HepG2 (cell line): ENCODE measurements at places on chromosomes 12 and 14. TPM values are rescaled to one million over a fixed set of nuclear protein-coding genes. Genes with fewer than 3 reads are reported as not detected.

GRCh38 chr14:55893705-55894104, 224.5 kb upstream of the PELI2 start:
- DNase-seq: no peak

GRCh38 chr12:81949841-81950308, 190.7 kb upstream of the PPFIA2 start:
- no peak for DNase-seq

DNA sequence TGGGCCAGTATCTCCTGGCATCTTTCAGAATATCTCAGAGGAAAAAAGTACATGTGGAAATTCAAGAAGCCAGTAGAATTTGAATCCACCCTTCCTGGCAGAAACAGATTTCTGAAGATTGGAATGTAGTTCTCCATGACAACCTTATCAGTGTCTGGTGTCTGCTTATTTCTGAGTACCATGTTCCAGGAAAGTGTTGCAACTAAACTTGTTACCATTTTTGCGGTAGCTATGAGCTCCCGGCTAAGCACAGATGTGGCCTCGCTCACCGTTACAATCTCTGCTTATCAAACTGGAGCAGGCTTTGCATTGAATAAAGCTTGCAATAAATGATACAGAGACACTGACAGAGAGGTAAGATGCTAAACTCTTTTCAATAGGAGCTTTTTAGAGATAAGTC, 13.0 kb upstream of the ITPR2 start:
- peak; percentile 57 for DNase-seq

- no peak for DNase-seq
Observed at GRCh38 chr12:68420225-68421010, 88.3 kb upstream of the MDM1 start.

DNA sequence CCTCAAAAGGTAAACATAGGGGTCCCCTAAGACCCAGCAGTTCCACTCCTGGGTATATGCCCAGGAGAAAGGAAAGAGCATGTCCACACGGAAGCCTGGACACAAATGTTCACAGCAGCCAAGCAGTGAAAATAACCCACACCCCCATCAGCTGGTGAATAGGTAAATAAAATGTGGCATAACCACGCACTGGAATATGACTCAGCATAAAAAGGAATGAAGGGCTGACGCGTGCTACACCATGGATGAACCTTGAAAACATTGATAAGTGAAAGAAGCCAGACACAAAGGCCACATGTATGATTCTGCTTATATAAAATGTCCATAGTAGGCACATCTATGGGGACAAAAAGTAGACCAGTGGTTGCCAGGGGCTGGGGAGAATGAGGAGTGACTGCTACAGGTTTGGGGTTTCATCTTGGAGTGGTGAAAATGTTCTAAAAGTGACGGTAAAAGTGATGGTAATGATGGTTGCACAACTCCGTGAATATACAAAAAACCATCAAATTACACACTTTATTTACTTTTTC, 3.8 kb upstream of the SCARB1 start:
- DNase-seq: peak; percentile 78

GRCh38 chr12:132392389-132393244, 63.2 kb upstream of the GALNT9 start:
- no peak for DNase-seq

DNA sequence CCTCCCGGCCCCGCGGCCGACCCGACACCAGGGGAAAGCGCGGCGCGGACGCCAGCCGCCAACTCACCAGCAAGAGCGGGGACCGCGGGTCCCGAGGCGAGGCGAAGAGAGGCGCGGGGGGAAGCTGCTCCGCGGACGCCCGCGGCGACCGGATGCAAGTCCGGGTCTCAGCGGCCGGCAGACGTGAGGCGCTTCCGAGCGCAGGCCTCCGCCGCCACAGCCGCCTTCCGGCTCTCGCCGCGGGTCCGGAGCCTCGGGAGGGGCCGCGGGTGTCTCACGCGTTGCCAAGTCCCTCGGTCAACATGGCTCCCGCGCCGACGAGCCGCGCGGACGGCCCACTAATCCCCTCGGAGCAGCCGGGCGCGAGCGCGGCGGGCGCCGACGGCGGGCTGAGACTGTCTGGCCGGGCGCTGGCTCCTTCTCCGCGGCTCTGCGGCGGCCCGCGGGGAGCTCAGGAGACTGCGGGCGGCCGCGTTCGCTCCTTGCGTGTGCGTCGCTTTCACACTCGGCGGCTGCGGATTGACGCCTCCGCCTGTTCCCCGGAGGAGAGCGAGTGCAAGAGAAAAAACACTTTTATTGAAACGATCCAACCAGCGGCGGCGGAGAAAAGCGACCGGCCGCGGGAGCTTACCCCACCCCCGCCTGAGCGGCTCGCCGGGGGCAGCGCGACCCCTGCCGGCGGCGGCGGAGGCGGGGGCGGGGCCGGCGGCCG, at the start of gene CDK17:
Gene CDK17, minus strand, starts transcription at position 521 of the 712 bp plus-strand sequence. CDS start 65,603 bp downstream, outside the sequence.
- DNase-seq: peak; percentile 71

- peak; percentile 24 for DNase-seq
Observed at GRCh38 chr12:69987579-69988091, 162.6 kb downstream of the MYRFL start.

DNA sequence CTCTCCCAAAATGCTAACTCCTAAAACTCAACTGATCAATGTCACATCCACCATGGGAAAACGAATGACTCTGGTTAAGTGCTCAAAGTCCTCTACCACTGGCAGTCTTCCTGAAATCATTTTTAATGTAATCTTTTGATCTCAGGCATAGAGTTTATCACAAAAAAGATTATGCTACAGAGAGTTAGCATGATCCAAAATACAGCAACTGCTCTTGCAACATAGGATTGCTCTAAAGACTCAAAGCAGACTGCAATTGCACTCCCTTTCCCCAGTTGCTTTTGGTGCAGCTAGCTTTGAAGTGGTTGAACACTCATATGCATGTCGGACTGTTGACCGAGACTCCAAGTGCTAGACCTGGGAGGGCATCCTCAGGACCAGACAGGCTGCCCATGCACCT, 109.3 kb downstream of the C12orf42 start:
- no peak for DNase-seq

DNA sequence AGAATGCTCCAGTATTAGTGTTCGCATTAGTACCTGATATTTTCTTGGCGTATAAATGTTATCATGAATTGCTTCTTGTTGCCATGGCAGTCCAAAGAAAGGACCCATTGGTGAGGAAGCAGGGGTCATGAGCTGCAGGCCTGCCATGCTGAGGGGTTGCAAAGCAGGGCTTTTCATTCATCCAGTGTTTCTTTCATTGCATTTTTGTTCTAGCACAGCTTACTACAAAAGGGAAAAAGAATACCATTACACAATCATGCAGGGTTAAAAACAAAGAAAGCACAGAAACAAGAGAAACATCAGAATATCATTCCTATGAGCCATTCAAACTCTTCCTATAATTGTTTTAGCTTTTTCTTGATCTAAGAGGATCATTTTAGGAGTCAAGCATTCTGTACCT, 24.0 kb downstream of the DICER1 start:
- no peak for DNase-seq

DNA sequence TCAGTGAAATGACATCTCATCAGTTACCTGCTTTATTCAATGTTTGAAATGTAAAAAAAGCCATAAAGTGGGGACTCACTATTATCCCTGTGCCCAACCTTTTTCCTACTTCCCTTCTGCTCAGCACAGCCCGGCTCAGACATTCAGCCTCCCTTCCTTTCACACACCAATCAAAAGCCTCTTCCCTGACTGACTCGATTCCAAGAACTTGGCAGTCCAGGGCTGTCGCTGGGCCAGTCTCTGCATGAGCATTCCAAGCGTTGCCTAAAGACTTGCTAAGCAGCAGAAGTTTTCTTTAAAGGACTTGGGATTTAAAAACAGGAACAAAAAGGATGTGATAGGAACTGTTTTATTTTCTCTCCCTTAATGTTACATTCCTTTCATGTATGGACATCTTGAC, 22.7 kb downstream of the ITPR2 start:
- no peak for DNase-seq

DNA sequence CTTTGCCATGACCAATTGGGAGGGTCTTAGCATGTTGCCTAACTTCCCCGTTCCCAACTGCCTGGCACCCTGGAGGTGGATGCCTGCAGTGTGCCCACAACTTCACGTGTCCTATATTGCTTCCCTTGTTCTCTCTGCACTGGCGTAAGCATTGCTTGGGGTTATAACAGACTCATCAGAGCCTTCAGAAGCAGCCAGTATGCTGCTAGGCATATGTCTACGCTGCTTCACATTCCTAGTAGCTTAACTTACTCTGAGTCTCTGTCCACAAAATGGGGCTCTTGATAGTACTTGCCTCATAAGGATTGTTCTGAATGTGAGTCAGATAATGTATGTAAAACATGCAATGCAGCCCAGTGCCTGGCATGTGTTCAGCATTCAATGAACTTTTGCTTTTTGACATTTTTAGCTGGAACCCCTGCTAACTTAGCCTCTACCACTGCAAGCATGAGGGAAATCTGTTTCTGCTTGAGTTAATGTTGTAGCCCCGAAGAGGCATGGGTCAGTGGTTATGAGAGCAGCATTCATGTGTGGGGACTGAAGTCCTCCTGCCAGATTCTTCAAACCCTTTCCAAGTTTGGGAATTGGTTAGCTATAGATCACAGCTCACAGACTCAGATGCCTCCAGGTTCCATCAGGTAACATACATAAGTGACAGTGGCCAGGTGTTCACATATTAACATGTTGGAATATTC, 2.8 kb downstream of the SLC5A8 start:
- no peak for DNase-seq

- DNase-seq: peak; percentile 32
Observed at GRCh38 chr12:115481141-115481540, 796.4 kb downstream of the MED13L start.

- DNase-seq: no peak
Observed at GRCh38 chr12:102029141-102029540, 32.6 kb downstream of the WASHC3 start.

Gene GRIN2B
- 0.03 and 0.13 TPM in 2 replicates for total RNA-seq

Gene METTL17
- total RNA-seq: 46.9 and 122 TPM in 2 replicates

Gene STXBP6
- 35.3 and 43.2 TPM in 2 replicates for total RNA-seq

Gene TBX3
- total RNA-seq: 17.2 and 27.1 TPM in 2 replicates
